A673 (cell line): ENCODE measurements at places on chromosomes 13 and 19. TPM values are rescaled to one million over a fixed set of nuclear protein-coding genes. Genes with fewer than 3 reads are reported as not detected.

- H3K27me3 ChIP-seq, result no peaks in the 10 kb centered on the region
- H3K36me3 ChIP-seq, result no peaks in the 10 kb centered on the region
- no peak overlapping the region for H3K27ac ChIP-seq
- no peak for DNase-seq
- H3K4me1 ChIP-seq, result peaks cover 5% of the 10 kb centered on the region
- H3K4me3 ChIP-seq, result no peak overlapping the region
Observed at GRCh38 chr19:7391218-7391670, 42.5 kb downstream of the ARHGEF18 start.

DNA sequence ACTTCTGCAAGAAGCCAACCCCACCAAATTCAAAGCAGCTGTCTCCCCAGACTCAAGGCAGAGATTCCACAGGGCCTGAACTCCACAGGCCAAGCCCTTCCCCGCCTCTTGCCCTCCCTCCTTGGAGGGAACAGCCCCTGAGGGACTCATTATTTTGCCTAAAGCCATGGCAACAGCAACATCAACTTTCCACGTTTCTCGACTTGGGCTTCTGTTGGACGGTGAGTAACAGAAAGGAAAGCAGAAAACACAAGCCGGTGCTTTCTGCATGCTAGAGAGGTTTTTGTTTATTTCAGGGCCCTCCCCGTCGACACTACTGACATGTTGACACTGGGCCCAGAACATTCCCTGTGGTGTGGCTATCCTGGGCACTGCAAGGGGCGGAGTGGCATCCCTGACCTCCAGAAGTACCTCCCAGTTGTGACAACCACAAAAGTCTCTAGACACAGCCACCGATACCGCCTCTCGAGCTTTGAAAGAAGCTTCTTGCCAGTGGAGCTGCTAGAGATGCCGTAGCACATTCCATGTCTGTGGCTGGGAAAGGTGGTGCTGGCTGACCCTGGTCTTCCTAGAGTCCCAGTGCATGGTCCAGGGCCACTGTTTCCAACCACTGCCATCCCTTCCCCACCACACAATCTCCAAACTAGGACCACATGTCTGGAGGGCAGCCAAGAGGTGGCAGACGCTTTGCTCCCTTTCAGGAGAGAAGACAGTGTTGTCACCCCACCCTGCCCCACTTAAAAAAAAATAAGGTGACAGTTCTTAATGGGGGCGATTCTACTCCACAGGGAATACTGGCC is 12.8 kb downstream of the CAPS start:
- peaks cover 84% of the 10 kb centered on the region for H3K36me3 ChIP-seq
- no peaks in the 10 kb centered on the region for H3K27me3 ChIP-seq
- H3K4me1 ChIP-seq, result no peaks in the 10 kb centered on the region
- H3K4me3 ChIP-seq, result no peak overlapping the region

DNA sequence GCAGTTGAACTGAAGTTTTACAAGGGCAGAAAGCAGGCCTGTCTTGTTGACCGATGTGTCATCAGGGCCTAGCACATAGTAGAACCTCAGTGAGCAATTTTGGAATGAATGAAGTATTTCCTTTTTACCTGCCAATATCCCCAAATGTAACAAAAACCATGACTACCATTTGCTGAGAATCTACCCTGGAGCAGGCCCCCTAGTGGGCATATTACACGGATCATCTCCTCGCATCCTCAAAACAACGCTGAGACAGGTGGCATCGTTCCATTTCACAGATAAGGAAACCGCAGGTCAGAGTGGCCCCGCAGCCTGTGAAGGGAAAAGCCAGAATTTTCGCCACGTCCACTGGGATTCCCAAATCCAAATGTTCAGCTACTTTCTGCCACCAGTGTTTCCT is 77.9 kb downstream of the CACNA1A start:
- H3K27me3 ChIP-seq, result no peaks in the 10 kb centered on the region
- no peak overlapping the region for H3K4me3 ChIP-seq
- peak; percentile 35 for DNase-seq
- no peaks in the 10 kb centered on the region for H3K4me1 ChIP-seq

DNA sequence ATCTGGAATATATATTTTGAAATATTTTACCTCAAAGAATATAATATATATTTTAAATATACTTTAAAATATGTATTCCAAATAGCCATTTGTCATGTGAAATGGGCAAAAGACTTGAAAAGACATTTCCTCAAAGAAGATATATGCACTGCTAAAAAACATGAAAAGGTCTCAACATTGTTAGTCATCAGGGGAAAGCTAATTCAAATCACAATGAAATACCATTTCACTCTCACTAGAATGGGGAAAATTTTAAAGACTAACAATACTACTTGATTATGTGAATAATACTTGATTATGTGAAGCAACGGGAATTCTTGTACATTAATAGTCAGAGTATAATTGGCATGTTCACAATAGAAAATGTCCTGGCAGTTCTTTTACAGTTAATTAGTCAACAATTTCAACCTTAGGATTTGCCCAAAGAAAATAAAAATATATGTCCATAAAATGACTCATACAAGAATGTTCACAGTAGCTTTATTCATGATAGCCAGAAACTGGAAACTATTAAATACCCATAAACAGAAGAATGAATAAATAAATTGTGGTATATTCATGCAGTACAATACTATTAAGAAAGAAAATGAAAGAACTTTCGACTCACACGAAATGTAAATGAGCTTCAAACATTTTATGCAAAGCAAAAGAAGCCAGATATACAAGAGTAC is 6.8 kb upstream of the KBTBD6 start:
- H3K4me1 ChIP-seq, result no peaks in the 10 kb centered on the region
- H3K27me3 ChIP-seq, result no peaks in the 10 kb centered on the region
- H3K27ac ChIP-seq, result no peak overlapping the region
- no peak for DNase-seq
- no peaks in the 10 kb centered on the region for H3K36me3 ChIP-seq

- no peaks in the 10 kb centered on the region for H3K4me1 ChIP-seq
- H3K27me3 ChIP-seq, result no peaks in the 10 kb centered on the region
- no peak overlapping the region for H3K4me3 ChIP-seq
- DNase-seq, result no peak
- no peaks in the 10 kb centered on the region for H3K36me3 ChIP-seq
- no peak overlapping the region for H3K27ac ChIP-seq
Observed at GRCh38 chr13:31627097-31627845, 112.1 kb upstream of the RXFP2 start.

The SERPINE3 gene
- total RNA-seq, result not detected in 2 replicates

The PPM1N gene
- 0.80 and 1.6 TPM in 2 replicates for total RNA-seq

DNA sequence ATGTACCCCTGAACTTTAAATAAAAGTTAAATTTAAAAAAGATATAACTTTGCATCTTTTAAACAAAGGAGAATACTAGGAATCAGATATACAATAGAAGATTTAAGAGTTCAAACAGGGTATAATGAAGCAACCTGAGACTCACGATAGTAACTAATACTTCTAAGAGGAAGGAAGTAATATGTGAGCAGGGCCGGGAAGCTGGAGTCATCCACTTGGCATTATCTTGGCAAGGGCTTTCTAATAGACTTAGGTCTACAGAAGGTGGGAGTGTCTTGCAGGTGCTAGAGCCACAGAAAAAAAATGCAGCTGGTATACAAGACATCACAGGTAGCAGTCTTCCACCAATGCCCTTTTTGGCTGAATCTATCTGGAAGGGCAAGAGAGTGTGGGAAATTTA is 231.9 kb downstream of the KCTD12 start:
- H3K27me3 ChIP-seq, result no peaks in the 10 kb centered on the region
- H3K27ac ChIP-seq, result no peak overlapping the region
